ENCODE measurements at places on chromosomes 16 and 17.

DNA sequence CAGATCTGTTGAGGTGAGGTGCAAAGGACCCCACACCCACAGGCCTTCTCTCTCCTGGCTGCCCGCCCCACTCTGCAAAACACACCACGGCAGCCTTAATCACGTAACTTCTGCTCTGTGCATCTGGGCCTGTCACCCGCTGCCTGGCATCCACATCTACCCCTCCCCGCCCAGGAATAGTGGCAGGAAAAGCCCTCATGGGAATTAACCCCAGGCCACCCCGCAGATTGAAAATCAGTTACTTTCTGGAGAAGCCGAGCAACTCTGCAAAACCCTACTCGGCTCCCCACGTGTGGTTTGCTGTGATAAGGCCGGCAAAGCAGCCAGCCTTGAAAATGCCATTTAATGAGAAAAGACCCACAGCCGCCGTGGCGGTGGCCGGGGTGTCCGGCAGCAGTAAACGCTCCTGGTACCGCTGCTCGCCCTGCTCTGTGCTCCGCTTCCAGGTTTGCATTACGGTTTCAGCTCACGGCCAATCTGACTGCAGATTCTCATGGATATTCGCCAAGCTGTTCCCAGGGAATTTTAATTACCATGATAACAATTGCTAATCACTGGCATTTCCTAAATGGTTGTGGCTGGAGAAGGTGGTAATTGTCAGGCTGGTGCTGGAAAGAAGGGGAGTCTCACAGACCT lies 78.0 kb upstream of the DOC2B start:
- DNase-seq, result no peak

DNA sequence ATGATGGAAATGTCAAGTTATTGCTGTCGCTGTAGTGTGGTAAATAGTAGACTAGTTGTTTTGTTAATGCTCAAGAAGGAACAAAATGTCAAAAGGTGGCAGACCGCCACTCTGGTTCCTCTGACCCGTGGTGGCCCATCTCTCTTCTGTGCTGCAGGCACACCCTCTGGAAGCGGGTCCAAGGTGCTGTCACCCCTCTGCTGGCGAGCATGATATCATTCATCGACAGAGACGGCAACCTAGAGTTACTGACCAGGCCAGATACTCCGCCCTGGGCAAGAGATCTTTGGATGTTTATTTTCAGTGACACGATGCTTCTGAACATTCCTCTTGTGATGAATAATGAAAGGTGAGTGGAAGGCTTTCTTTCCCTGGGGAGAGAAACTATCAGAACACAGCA lies 56.8 kb upstream of the ENDOV start:
- DNase-seq, result no peak

DNA sequence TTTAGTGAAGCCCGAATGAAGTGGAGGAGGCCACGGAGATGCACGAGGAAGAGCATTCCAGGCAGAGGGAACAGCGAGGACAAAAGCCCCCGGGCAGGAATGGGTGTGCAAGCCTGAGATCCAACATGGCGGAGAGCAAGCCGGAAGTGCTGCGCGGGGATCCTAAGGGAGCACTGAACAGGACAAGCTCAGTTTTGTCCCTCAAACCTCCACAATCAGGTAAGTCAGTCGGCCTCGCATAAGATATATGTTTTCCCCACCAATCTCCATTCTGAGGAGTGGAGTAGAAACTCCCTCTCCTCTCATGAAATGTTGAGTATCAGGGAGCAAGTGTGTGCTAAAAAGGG lies 32.9 kb upstream of the USP22 start:
- no peak for DNase-seq

- DNase-seq, result no peak
Measured at GRCh38 chr16:82657239-82657638, 30.5 kb downstream of the CDH13 start.

- DNase-seq, result no peak
Measured at GRCh38 chr16:63922560-63922959, 1199.3 kb downstream of the CDH11 start.

DNA sequence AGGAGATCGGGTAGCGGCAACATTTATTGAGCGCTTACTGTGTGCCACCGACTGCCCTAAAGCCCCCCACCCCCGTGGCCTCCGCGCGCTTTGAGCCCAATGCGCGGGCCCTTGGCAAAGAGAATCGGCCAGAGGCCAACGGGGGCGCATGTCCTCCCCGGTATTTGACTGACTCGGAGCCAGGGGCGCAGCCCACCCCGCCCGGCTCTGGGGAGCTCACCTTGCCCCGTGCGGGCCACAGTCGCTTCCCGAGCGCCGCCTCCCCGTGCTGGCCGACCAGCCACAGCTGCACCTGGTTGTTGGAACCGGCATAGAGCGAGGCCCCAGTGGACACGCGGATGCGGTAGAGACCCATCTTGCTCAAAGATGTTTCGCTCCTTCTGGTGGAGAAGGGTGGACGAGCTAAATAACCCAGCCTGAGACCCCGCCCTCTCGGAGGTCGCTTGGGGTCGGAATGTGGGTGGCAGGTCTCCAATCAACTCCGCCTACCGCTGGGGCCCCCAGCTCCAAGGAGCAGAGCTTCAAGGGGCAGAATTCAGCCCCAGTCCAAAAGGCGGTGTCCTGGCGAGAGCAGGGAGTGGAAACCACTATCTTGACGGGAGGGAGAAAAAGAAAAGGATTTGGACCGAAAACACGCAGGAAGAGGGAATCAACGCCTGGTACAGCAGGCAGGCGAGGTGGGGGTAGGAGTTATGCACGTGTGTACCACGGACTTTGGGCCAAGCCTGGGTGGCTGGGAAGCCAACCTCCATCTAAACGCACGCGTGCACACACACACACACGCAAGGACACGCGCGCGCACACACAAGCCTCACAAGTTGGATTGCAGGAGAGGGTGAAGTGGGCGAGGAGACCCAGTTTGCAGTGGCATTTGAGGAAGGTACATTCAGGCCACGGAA lies at the start of gene ALOX15:
Gene ALOX15 (minus strand): TSS at position 382 of the 899 bp plus-strand sequence. CDS start 27 bp downstream, at position 355.
- DNase-seq, result no peak

GRCh38 chr17:72774236-72774635 lies 318.3 kb downstream of the SLC39A11 start:
- no peak for DNase-seq

DNA sequence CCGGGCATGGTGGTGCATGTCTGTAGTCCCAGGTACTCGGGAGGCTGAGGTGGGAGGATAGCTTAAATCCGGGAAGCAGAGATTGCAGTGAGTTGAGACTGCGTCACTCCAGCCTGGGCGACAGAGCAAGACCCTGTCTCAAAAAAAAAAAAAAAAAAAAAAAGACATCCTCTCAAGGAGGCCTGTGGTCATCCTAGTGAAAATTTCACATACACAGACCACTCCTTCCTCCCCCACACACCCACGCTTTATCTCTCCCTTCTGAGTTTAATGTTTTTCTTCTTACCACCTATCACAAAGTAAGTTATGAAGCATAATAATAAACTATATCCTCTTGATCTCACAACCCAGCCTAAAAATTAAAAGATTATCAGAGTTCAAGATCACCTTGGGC lies 1.3 kb upstream of the NOL11 start:
- DNase-seq, result no peak

- no peak for DNase-seq
Measured at GRCh38 chr16:50611332-50611934, 63.2 kb downstream of the NKD1 start.

DNA sequence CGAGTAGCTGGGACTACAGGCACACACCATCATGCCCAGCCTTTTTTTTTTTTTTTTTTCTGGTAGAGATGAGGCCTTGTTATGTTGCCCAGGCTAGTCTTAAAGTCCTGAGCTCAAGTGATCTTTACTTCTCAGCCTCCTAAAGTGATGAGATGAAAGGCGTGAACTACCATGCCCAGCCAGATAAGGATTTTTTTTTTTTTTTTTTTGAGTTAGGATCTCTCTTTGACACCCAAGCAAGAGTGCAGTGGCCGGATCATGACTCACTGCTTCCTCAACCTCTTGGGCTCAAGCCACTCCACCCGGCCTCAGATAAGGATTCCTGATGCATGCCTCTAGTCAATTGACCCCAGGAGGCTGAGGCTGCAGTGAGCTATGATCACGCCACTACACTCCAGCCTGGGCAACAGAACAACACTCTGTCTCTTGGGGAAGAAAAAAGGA lies 11.2 kb upstream of the PLEKHG4 start:
- DNase-seq, result no peak

DNA sequence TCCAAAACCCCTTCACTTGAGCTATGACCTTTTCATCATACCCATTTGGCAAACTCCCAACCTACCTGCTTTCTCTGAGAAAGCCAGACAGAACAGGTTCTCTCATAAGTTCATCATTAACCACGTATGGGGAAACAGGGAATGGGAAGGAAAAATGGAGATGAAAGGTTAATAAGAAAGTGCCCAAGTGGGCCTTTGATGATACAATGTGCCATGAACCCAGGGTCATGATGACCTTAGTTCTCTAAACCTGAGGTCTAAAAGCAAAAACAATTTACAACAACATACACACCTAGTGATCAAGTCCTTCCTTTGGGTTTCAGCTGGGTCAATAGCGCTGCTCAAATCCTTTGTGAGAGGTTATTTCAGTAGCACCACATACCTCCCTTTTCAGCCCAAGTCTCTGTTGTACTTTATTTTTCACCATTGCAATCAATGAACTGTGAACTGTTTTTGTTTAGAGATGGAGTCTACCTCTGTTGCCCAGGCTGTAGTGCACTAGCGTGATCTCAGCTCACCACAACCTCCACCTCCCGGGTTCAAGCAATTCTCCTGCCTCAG lies 14.5 kb upstream of the RANGRF start:
- no peak for DNase-seq

DNA sequence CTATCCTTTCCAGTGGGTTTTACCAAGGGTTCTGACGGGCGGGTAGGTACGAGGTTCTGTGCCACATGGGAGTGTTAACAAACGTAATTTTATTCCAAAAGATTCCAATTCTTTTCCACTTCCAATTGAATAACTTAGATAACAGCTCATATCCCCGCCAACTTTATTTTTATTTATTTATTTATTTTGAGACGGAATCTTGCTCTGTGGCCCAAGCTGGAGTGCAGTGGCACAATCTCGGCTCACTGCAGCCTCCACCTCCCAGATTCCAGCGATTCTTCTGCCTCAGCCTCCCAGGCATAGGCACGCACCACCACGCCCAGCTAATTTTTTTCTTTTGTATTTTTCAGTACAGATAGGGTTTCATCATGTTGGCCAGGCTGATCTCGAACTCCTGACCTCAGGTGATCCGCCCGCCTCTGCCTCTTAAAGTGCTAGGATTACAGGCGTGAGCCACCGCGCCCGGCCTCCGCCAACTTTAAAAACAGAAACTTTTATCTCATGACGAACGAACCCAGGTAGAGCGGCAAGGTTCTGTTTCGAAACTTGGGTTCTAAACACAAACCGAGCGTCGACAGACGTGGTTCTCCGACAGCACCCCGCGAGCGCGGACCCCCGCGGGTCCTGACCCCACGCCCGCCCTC lies 613 bp downstream of the ECI1 start:
- no peak for DNase-seq

DNA sequence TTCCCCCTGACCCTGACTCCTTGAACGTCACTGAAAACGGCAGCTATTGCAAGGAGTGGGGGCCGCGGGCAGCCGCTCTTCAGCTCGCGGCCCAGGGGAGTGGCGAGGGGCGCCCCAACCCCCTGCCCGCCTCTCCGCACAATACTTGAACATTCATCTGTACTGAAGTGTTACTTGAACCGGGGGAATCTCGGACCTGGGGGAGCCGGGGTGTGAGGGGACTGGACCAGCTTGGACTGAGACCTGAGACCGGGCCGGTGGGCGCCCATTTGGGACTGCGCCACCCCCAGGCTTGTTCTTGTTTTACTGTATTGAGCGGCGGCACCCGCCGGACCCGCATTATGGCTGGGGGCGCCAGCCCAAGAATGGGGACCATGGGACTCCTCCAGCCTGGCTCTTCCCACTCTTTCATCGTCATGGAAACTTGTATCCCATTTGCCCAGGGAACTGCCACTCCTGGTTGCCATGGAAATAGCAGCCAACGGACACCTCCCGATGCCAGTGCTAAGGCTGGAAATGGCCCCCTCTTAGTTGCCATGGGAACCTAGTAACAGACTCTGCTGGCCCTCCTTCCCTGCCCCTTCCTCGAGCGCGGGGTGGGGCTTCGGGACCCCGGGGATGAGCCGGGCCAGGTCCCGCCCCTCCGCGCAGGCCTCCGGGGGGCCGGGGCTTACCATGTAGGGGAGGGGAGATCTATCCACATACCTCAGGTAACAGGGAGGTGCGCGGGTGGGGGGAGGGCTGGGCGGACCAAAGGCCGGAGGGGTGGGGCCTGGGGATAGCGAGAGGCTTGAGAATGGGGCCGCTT lies 805 bp upstream of the ORAI3 start:
- DNase-seq, result peak; percentile 79

DNA sequence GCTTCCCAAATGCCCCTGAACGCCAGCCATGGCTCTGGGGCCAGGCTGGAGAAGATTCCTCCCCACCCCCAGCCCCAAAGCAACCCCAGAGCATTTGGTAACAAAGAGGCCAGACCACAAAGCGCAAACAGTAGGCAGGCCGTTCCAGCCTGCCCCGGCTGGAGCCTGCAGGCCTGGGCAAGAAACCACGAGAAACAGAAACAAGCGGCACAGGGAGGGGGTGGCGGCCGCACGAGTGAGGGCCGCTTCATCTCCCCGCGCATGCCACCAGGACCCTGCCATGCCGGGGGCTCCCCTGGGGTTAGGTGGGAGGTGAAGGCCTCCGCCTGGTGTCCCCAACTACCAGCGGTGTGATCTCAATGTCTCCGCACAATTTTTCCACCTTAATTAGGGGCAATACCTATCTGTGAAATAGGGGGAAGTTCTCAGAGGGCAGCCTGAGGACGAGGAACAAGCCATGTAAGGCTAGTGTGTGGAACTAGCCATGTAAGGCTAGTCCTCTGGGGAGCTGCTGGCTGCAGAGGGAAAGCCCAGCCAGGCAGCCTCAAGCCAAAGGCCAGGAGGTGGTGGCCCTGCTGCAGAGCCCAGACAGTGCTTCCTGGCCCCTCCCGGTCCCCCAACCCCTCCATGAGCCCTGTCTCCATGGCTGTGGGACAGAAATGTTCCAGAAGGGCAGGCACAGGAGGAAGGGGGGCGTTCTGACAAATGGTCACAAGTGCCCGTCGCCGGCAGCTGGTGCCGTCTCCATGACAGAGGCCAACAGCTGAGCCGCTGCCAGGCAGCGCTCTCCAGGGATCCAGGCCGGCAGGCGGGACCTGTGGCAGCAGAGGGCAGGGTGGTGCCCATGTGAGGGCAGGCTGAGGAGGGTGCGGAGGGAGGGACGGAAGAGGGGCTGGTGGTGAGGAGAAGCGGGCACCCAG lies 14.5 kb upstream of the MTSS2 start:
- DNase-seq, result no peak

GRCh38 chr16:4392382-4393239 lies 21.0 kb downstream of the VASN start:
- no peak for DNase-seq

- DNase-seq, result no peak
Measured at GRCh38 chr17:3636908-3637373, 381 bp downstream of the CTNS start.
